ENCODE measurements at places on chromosomes 1 and 21.

GRCh38 chr1:232510367-232511110 lies 119.4 kb downstream of the SIPA1L2 start:
- DNase-seq: no peak

DNA sequence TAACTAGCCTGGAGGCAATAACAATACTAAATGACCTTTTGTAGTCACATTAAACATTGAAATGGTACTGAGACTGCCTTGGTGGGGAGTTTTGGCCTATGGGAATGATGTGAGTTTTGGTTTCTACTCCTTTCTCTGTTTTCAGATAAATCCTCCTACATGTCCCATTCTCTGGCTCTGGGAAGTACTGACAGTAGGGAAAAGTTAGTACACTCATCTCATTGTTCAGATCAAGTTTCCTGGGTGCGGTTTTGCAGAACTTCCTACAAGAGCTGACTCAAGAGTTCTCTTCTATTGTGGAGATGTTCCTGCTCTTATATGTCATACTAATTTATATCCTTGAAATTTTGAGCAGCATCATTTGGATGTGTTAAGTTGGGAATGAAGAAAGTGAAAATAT lies 74.2 kb upstream of the MACF1 start:
- no peak for DNase-seq

DNA sequence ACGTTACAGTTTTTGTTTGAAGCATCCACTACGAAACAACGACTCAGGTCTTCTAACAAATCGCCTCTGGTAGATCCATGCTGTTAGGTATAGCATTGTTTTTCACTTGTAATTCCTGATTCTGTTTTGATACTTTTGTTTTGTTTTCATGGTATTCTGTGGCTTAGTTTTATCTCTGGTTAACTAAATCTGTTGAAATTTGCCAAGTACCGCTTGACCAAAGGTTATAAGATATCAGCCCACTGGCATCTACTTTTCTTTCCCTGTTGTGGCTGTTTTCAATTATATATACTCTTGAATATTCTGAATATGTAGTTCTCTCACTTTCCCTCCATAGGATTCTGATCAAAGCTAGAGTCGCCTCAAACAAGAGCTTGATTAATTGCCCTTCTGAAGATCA lies 274.8 kb upstream of the C1orf105 start:
- DNase-seq: no peak

- no peak for DNase-seq
Observed at GRCh38 chr21:40244981-40245380, 377.7 kb downstream of the PCP4 start.

GRCh38 chr1:209747580-209748262 lies 8.1 kb upstream of the TRAF3IP3 start:
- peak; percentile 79 for DNase-seq

- DNase-seq: no peak
Observed at GRCh38 chr1:200415227-200415626, 5.4 kb upstream of the ZNF281 start.

DNA sequence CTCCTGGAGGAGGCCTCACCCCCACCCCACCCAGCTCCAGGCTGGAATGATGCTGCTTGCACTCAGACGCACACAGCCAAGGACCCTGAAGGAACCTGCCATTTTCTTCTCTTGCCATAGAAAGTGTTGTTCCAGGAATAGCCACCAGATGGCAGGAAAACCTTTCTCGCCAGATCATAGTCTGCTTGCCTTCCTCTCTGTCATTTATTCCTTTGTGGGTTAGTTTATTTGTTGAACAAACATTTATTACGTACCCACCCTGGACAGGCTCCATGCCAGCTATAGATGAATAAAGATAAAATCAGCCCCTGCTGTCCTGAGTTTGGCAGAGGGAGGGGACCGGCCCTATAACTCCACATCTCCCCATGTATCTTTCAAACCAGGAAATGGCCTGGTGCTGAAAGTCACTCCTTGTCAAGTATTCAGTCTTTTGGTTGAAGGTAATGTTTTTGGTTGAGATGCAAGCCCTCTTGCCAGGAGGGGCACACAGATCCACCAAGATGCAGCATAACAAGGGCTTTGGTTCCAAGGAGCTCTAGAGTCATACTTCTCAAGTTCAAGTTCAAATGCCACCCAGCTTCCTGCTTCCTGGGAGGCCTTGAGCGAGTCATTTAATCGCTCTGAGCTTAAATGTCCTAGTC lies 7.0 kb upstream of the KCNC4 start:
- peak; percentile 49 for DNase-seq

DNA sequence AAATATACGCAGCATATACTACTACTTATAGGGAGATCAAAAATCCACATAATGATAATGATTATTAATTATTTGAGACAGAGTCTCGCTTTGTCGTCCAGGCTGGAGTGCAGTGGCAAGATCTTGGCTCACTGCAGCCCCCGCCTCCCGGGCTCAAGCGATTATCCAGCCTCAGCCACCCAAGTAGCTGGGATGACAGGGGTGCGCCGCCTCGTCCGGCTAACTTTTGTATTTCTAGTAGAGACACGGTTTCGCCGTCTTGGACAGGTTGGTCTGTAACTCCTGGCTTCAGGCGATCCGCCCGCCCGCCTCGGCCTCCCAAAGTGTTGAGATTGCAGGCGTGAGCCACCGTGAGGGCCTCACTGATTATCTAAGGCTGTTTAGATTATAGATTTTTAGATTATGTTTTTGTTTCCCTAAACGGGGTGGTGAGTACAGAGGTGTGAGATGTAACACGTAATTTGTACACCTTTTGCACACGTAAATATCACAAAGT lies 548 bp upstream of the SLC25A33 start:
- no peak for DNase-seq

DNA sequence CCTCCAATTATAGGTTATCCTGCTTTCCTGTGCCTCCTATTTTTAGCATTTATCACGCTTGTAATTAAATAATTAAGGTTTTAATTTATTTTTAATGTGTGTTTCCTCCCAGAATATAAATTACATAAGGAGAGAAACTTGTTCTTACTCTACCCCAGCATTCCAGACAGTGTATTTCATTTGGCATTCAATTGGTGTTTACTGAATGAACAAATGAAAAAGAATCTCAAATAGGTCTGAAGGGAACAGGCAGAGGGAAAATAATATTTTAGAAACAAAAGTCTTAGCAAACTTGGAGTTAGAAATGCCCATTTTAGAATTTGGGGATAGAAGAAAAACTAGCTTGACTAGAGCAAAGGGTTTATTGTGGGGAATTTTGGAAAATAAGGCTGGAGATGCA lies 9.9 kb upstream of the RSRP1 start:
- DNase-seq: no peak

- no peak for DNase-seq
Observed at GRCh38 chr21:25689226-25689625, 45.5 kb downstream of the ATP5PF start.

DNA sequence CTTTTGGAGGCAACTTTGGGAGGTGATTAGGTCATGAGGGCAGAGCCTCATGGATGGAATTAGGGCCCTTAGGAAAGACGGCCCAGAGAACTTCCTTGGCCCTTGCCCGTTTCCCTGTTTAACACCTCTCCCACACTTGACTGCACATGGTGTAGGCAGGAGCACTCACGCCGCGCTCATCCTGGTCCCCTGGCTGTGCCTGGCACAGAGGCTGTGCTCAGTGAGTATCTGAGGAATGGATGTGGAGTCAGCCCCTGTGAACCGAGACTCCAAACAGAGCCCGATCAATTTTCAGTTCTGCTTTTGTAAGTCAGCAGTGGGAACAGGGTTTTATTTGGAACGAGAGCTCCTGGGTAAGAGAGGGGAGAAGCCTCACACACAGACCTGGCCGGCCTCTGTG lies 29.8 kb upstream of the ETV3 start:
- no peak for DNase-seq

GRCh38 chr1:241834733-241835377 lies 13.1 kb upstream of the EXO1 start:
- no peak for DNase-seq

- DNase-seq: no peak
Observed at GRCh38 chr21:8989261-8989711, 1532.1 kb upstream of the TPTE start.

DNA sequence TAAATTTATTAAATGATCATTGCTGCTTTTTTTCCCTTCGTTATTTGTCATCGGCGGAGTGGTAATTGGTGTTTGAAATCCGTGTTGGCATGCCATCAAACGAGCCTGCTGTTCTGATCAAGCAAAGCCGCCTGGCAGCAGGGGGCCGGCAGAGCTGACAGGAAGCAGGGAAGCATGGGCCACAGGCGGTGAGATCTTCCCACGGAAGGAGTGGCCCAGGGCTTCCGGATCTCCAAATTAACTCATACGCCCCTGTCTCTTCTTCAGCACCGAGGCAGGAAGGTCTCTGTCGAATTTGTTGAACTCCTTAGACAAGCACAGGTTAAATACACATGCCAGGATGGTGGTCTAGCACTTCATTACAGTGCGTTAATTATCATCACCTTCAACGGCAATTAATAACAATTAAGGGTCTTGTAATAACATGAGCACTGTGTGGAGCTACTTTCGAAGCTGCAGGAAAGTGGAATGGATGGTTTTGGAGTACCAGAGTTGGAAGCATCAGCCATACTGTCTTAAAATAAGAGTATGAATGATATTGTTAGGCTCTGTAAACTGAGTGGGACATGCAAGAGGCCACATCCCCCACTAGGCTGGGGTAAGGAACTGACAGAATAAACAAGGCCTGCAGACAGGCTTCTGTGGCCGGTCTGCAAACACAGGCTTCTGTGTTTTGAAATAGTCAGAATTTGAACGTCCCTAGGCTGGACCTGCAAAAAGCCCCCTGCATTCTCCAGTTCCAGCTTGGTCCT lies 199.4 kb upstream of the DAB1 start:
- DNase-seq: no peak

- no peak for DNase-seq
Observed at GRCh38 chr21:41247561-41248545, 68.7 kb upstream of the FAM3B start.

DNA sequence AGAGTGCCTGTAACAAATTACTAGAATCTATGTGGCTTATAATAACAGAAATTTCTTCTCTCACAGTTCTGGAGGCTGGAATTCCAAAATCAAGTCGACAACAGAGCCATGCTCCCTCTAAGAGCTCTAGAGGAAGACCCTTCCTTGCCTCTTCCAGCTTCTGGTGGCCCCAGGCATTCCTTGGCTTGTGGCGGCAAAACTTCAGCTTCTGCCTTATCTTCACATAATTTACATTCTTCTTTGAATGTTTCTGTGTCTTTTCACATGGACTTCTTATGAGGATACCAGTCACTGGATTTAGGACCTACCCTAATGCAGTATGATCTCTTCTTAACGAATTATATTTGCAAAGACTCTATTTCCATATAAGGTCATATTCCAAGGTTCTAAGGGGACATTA lies 324.4 kb downstream of the PCP4 start:
- DNase-seq: no peak

GRCh38 chr1:185670187-185670627 lies 64.0 kb upstream of the HMCN1 start:
- no peak for DNase-seq

DNA sequence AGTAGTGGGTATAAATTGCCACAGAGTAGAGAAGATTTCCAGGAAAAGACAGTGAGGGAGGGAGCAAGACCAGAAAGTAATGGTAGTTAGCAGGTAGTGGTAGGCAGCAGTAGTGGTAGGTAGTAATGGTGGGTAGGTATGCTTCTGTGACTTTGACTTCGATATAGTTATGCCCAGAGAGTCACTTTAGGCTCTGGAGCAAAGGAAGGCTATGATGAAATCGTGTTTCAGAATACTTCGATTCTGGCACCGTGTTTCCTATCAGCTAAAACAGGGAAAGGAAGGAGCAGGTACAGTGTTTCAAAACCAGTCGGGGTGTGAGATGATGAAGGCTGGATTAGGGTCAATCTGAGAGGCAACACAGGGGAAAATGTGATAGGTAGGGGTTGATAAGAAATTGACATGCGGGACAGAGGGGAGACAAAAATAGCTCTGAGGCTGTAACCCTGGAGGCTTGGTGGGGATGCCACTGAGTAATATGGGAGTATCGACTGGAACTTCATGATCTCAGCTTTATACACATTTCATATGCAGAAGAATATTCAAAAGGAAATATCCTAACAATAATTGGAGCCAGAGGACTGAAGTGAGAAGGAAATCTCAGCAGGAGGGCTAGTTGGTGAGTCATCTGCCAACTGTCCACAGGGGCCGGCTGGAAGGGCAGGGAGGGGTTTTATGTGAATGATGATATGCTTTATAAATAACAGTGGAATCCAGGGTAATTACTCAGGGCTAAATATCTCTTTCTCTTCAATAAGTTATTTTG lies 25.2 kb upstream of the TRIM45 start:
- no peak for DNase-seq

GRCh38 chr1:152457071-152457470 lies 43.0 kb upstream of the CRNN start:
- DNase-seq: no peak

GRCh38 chr21:45030682-45031570 lies 43.5 kb upstream of the ADARB1 start:
- no peak for DNase-seq

DNA sequence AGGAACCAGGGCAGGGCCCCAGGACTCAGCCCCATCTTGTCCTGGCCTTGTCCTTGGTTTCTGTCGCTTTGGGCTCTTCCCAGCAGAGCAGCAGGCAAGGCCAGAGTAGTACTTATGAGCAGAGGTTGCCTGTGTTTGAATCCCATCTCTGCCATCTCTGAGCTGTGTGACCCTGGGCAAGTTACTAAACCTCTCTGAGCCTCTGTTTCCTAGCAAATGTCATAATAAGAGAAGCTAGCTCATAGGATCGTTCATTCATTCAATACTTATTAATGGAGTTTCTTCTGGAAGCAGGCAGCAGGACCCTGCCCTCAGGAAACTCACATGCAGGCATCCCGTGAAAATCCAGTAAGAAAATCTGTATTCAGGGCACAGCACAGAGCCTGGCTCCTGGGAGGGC lies 84.3 kb downstream of the FBXO2 start:
- DNase-seq: no peak

DNA sequence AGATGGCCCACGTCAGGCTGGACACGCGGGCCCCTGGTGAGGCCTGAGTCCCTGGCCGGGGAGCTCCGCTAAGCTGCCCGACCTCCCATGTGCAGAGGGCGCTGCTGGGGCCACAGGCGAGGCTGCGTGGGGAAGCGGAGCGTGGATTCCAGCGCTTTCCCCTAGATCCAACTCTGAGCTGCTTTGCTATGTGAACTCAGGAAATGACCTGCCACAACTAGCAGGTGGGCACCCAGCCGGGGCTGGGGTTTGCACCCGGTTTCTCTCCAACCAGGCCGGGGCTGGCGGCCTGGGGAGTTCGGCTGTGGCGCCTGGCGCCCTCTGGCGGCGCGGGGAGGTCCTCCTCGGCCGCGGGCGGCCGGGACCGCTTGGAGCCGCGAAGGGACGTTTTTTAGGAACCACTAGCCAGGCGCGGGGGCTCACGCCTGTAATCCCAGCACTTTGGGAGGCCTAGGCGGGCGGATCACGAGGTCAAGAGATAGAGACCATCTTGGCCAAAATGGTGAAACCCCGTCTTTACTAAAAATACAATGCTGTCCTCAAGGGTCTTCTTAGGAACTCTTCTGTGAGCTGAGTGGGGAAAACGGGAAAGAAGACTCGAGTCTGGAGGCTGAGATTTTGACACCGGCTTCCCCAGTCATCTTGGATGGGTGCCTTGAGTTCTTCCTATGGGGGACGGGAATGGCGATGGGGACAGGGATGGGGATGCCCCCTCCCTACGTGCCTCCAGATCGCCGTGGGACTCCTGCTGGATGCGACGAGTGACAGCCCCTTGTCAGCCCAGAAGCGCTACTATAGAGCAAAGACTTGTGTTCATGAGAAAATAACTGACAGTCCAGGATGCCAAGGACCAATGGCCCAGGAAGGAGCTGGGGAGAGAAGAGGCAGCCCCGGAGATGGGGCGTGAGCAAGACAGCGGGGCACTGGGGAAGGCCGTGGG lies 12.6 kb downstream of the PYCR2 start:
- DNase-seq: peak; percentile 63

- no peak for DNase-seq
Observed at GRCh38 chr1:113451710-113452109, 61.4 kb downstream of the MAGI3 start.
